ENCODE measurements at places on chromosomes 5 and 9.

DNA sequence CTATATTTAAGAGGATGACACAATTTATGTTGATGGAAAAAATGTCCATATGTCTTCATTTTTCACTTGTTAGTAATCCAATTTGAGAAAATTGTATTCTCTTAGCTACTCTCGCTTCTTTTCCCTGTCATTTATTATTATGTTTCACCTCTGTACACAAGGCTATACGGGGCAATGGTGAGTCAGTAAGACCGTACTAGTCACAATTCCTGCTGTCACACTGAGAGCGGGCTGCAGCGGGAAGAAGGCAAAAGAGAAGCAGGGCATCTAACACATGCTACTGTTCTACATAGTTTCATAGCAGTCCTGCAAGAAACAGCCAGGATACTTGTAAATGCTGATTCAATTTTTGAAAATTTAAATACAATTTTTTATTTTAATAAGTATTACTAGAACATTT, 23.3 kb upstream of the PRDM9 start:
- DNase-seq: no peak

- no peak for DNase-seq
Measured at GRCh38 chr9:91834740-91835139, 115.3 kb downstream of the ROR2 start.

DNA sequence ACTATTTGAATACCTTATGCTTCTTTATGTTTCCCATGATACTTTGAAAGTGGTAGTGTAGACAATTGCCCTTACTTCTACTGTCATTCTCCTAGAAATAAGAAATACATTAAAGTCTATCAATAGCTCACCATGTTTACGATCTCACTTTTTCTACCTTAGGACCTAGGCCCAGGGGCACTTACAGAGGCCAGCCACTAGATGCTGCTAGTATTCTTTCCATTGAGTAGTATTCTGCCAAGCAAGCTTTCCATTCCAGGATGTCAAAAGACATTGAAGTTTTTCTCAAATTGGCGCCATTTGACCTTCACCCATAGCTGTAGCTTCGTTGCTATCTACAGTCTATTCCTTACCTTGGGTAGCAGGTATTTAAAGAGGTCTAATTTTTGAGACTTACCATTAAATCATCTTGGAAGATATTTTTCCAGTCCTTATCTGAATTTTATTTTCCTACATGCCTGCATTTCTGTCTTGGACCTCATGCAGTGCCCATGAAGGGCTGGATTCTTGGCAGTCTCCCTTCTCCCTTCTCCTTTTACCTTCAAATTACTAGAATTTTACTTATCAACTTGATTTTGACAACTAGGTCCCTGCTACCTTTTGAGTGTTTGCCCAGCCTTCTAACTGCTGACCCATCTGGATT, 246.0 kb upstream of the NUDT12 start:
- DNase-seq: no peak

GRCh38 chr5:176844706-176845391, 34.5 kb downstream of the UNC5A start:
- no peak for DNase-seq

- DNase-seq: no peak
Measured at GRCh38 chr5:170111088-170111785, 5.5 kb downstream of the FOXI1 start.

DNA sequence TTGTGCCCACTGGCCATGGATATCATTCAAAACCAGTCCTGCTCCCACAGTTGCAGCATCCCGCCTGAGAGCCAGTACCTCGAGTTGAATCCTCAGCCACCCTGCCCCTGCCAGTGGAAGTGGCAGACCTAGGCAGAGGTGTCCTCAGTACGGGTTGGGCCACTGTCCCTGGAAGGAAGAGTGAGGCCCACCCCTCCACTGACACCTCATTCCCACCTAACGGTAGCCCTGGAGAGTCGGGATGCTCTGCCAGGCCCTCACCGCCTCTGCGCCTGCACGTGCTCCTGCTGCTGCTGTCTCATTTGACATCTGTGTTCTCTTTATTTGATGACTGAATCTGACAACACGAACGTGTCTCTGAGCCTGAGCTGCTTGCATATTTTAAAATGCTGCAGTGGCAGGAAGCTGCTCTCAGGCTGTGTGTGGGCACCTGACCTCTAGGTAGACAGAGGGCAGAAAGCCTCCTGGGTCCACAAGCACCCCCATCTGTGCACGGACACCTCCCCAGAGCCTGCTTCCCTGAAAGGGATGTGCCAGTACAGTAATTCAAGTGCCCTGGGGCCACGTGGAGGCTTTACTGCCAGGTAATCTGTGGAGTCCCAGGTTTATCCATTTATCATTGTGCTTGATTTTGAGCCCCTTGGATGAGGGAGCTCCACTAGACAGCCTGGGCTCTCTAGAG, 194.7 kb downstream of the CACNA1B start:
- DNase-seq: no peak

GRCh38 chr5:41406424-41406823, 104.0 kb downstream of the PLCXD3 start:
- no peak for DNase-seq

- no peak for DNase-seq
Measured at GRCh38 chr5:36145311-36145710, 6.4 kb downstream of the LMBRD2 start.

GRCh38 chr5:126597156-126597555, 2.1 kb upstream of the ALDH7A1 start:
- DNase-seq: no peak

GRCh38 chr9:127162864-127163365, 40.5 kb upstream of the ANGPTL2 start:
- no peak for DNase-seq

DNA sequence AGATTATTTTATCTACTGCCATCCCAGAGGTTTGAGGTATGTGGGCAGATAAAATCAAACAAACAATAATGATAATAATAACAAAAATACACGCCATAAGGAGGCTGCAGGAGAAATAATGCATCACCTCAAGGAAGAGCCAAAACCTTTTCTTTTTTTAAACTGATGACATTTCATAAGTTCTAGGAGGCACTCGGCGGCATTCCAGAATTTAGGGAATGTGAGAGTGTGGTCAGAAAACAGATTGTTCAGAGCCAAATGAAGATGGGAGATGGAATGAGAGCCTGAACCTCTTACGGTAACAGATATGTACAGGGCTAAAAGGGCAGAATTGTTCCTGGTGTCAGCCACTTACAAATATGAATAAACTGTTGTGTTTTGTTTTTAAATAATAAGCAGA, 615.0 kb upstream of the CHD1 start:
- DNase-seq: no peak

DNA sequence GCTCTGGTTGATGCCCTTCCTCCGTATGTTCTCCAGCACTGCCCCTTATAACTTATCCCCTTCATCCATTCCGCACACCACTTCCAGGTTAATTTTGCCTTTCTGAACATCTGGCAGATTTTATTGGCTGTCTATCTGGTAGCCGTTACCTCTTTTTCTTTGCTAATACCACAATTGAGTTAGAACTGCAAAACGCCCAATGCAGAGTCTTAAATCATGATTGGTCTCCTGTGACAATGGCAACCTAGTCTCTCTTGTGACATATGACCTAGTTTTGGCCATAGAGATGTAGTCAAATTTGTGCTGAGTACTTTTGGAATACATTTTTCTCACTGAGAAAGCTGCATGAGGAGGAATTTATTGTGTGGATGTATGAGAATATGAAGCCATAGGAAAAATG, 365.7 kb upstream of the PRR16 start:
- no peak for DNase-seq

DNA sequence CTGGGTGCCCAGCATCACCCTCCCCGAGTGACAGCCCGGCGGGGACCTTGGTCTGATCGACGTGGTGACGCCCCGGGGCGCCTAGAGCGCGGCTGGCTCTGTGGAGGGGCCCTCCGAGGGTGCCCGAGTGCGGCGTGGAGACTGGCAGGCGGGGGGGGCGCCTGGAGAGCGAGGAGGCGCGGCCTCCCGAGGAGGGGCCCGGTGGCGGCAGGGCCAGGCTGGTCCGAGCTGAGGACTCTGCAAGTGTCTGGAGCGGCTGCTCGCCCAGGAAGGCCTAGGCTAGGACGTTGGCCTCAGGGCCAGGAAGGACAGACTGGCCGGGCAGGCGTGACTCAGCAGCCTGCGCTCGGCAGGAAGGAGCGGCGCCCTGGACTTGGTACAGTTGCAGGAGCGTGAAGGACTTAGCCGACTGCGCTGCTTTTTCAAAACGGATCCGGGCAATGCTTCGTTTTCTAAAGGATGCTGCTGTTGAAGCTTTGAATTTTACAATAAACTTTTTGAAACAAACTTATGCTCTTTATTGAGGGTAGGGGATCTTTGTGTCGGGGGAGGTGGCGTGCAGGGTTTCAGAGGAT, 1.3 kb downstream of the GADD45G start:
- DNase-seq: peak; percentile 29

Data from activated effector memory CD4-positive, alpha-beta T cell treated with Interleukin-2 at 50 U/mL for 16 hours (primary cell).